ENCODE measurements at places on chromosomes 5 and 9.
A peak's percentile ranks its signal among the peaks of the same experiment; 100 is the strongest.

GRCh38 chr5:144198386-144198785, 27.7 kb downstream of the KCTD16 start:
- H3K27ac ChIP-seq: no peak overlapping the region
- DNase-seq: no peak
- no peaks in the 10 kb centered on the region for H3K27me3 ChIP-seq
- no peaks in the 10 kb centered on the region for H3K4me1 ChIP-seq
- H3K4me3 ChIP-seq: no peak overlapping the region

DNA sequence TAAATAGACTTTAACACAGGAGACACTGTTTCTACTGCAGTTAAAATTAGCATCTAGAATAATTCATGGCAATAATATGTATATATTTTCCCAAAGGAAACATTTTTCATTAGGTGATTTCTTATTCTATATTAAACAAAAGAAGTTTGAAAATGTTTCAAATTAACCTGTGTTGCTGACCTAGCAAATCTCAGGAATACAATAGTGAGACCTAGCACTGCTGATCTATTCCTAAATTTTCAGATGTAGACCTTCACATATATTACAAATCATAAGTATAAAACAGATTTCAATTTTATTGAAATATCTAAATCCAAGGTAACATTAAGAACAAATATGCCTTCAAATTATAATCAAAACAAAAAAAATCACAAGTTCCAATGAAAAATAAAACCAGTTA, 15.1 kb downstream of the LMBRD2 start:
- H3K4me1 ChIP-seq: no peaks in the 10 kb centered on the region
- no peak for DNase-seq
- H3K36me3 ChIP-seq: peaks cover 1% of the 10 kb centered on the region
- no peak overlapping the region for H3K27ac ChIP-seq
- no peak overlapping the region for H3K4me3 ChIP-seq

GRCh38 chr5:59346982-59347381, 546.5 kb downstream of the PDE4D start:
- no peaks in the 10 kb centered on the region for H3K27me3 ChIP-seq
- no peak overlapping the region for H3K27ac ChIP-seq
- H3K36me3 ChIP-seq: no peaks in the 10 kb centered on the region
- H3K4me1 ChIP-seq: no peaks in the 10 kb centered on the region

DNA sequence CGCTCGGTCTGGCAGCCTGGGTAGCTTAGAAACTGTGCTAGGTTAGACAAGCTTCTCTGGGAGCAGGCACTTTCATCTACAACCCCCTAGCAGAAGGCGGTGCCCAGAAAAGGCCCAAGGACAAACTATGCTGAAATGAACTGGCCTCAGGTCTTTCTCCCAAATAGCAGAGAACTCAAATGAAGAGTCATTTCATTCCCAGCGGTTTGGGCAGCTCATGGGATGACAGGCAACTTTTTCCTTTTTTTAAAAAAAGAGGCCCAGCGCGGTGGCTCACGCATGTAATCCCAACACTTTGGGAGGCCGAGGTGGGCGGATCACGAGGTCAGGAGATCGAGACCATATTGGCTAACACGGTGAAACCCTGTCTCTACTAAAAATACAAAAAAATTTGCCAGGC, 2.5 kb downstream of the RAPGEF1 start:
- no peak for DNase-seq
- H3K36me3 ChIP-seq: no peaks in the 10 kb centered on the region
- H3K4me1 ChIP-seq: peaks cover 68% of the 10 kb centered on the region
- H3K4me3 ChIP-seq: peak overlapping the region; percentile 27

DNA sequence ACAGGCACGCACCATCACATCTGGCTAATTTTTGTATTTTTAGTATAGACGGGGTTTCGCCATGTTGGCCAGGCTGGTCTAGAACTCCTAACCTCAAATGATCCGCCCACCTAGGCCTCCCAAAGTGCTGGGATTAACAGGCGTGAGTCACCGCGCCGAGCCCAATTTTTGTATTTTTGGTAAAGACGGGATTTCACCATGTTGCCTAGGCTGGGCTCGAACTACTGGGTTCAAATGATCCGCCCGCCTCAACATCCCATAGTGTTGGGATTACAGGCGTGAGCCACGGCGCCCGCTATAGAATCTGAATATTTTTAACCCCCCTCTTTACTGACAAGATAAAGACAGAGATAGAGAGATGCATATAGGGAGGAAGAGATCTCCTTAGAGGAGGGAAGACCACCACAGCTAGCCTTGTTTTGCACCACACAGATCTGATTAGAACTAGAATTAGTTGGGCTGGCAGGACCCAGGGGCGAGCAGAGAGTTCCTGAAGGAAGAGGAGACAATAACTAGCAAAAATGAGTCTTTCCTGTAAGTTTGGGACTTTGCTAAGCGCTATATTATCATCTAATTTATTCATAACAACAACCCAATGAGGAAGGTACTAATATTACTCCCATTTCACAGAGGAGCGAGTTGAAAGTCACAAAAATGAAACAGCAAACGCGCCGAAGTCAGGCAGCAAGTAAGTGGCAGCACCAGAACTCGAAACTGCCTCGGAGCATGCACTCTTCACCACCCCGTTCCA, 1.5 kb upstream of the ANKHD1 start:
- H3K27ac ChIP-seq: peak overlapping the region; percentile 90
- peaks cover 4% of the 10 kb centered on the region for H3K36me3 ChIP-seq
- DNase-seq: no peak
- no peaks in the 10 kb centered on the region for H3K27me3 ChIP-seq
- peaks cover 37% of the 10 kb centered on the region for H3K4me1 ChIP-seq

- no peak overlapping the region for H3K4me3 ChIP-seq
- no peaks in the 10 kb centered on the region for H3K36me3 ChIP-seq
- no peaks in the 10 kb centered on the region for H3K4me1 ChIP-seq
- H3K27ac ChIP-seq: no peak overlapping the region
- no peaks in the 10 kb centered on the region for H3K27me3 ChIP-seq
Measured at GRCh38 chr5:87242242-87242641, 25.4 kb upstream of the RASA1 start.

DNA sequence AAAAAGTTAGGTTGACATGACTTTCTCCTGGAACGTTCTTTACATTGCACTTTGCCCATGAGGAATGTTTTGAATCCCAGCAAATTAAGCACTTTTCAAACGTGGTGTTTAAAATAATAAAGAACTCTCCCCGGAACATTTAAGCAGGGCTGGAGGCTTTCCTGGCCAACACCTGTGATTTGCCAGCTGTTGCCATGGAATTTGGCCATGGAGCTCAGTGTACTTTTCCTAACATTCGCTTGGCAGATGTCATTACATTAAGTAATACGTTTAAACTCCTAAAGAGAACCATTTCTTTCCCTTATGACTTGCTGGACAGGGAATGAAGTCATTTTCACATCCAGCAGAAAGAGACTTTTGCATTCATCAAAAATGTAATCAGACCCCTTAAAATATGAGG, 146.1 kb downstream of the GAS1 start:
- H3K27ac ChIP-seq: no peak overlapping the region
- no peaks in the 10 kb centered on the region for H3K36me3 ChIP-seq
- no peaks in the 10 kb centered on the region for H3K4me1 ChIP-seq

GRCh38 chr5:61586096-61587084, 254.3 kb downstream of the ZSWIM6 start:
- peaks cover 4% of the 10 kb centered on the region for H3K27me3 ChIP-seq
- no peaks in the 10 kb centered on the region for H3K36me3 ChIP-seq
- H3K27ac ChIP-seq: no peak overlapping the region
- no peak for DNase-seq

DNA sequence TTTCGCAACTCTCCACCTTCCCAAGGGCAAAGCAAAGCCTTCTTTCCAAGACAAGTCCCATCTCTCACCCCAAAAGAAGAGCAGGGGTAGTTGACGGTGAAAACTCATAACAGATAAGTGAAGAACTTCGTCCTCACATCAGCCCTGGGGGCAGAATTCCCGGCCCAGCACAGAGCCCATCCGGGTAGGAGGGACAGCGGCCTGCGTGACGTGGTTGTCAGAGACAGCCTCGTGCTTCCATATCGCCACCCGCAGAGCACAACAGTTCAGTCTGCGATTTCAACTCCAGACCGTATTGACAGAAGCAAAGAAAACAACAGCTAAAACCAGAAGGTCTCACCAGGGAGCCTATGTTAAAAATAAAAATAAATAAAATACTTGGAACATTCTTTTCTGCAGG, 273.2 kb downstream of the SYK start:
- DNase-seq: no peak
- no peaks in the 10 kb centered on the region for H3K27me3 ChIP-seq
- H3K4me1 ChIP-seq: peaks cover 9% of the 10 kb centered on the region
- no peak overlapping the region for H3K27ac ChIP-seq
- H3K36me3 ChIP-seq: no peaks in the 10 kb centered on the region
- H3K4me3 ChIP-seq: no peak overlapping the region

DNA sequence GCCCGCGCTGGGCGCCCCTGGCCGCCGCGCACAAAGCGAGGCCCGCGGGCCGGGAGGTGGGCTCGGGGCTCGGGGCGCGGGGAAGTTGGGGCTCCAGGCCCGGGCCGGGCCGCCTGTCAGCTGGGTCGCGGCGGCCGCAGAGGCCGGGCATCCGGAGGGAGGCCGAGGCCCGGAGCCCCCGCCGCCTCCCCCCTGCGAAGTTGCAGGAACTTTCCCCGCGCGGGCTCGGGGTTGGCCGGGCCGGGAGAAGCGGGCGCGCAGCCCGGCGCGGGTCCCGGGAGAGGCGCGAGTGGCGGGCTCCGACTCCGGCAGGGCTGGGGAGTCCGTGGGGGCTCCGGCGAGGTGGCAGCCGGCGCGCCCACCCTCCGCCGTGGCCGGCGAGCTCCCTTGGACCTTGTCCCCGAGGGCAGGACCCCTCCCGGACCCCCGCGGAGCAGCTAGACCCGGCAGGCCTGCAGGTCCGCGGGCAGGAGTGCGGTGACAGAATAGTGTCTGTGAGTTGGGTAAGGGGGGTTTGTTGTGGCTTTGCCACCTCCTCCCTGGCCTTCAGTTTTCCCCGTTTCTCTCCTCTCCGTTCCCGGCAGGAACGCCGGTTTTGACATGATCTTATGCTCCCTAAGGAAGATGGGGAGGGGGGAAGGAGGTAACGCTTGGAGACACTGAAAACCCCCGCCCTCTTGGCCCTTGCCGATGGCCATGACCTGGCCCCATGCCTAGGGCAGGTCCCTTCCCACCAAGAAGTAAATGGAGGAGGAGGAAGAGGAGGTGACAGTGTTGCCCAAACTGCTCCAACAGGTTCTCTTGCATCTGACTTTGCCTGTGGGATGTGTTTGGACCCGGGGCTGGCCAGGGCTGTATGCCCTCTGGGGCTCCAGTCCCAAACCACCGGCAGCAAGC, 942 bp downstream of the PHF2 start:
- DNase-seq: no peak
- H3K4me3 ChIP-seq: peak overlapping the region; percentile 62
- H3K4me1 ChIP-seq: peaks cover 45% of the 10 kb centered on the region
- no peaks in the 10 kb centered on the region for H3K36me3 ChIP-seq
- no peaks in the 10 kb centered on the region for H3K27me3 ChIP-seq
- H3K27ac ChIP-seq: peak overlapping the region; percentile 45

DNA sequence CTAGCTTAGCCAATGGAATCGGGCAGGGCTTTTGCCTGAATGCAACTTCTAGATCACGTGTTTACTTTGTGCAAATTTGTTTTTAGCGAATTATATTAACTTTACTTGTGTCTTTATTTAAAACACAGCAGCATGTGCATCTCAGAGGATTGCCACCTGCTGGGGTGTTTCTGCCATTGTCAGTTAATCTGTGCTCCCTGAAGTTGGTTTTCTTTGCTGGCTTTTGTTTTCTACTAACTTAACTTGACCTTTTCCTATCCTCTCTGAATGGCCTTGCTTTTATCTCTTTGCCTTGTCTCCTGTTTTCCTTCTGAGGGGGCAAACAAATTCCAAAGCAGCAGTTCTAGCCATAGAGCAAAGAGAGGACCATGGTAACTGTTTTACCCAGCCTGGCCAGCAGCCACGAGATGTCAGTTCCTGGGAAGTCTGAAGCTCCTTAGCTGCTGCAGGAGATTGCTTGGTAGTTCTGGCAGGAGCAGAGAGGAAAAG, 67.6 kb downstream of the ARHGEF28 start:
- no peak overlapping the region for H3K4me3 ChIP-seq
- H3K36me3 ChIP-seq: no peaks in the 10 kb centered on the region
- no peaks in the 10 kb centered on the region for H3K4me1 ChIP-seq
- no peak overlapping the region for H3K27ac ChIP-seq
- H3K27me3 ChIP-seq: no peaks in the 10 kb centered on the region

GRCh38 chr5:154298065-154298464, 107.5 kb downstream of the GALNT10 start:
- H3K27ac ChIP-seq: no peak overlapping the region
- no peaks in the 10 kb centered on the region for H3K4me1 ChIP-seq
- DNase-seq: no peak
- no peak overlapping the region for H3K4me3 ChIP-seq

DNA sequence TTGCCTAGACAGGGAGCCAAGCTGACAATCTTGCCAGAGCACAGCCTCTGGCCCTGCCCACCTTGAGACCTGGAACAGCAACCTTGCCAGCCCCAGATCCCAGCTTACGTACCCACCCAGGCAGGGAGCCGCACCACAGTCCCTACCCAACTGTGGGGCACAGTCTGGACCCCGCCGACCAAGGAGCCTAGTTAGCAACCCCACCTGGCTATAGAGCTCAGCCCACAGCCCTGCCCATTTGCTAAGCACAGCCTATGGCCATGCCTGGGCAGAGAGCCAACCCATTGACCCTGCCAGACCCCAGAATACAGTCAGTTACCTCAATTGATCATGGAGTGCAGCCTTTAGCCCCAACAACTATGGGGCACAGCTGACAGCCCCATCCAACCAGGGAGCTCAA, 97.9 kb upstream of the SH3GL2 start:
- no peaks in the 10 kb centered on the region for H3K4me1 ChIP-seq
- H3K4me3 ChIP-seq: no peak overlapping the region
- no peaks in the 10 kb centered on the region for H3K36me3 ChIP-seq
- DNase-seq: no peak
- no peaks in the 10 kb centered on the region for H3K27me3 ChIP-seq

DNA sequence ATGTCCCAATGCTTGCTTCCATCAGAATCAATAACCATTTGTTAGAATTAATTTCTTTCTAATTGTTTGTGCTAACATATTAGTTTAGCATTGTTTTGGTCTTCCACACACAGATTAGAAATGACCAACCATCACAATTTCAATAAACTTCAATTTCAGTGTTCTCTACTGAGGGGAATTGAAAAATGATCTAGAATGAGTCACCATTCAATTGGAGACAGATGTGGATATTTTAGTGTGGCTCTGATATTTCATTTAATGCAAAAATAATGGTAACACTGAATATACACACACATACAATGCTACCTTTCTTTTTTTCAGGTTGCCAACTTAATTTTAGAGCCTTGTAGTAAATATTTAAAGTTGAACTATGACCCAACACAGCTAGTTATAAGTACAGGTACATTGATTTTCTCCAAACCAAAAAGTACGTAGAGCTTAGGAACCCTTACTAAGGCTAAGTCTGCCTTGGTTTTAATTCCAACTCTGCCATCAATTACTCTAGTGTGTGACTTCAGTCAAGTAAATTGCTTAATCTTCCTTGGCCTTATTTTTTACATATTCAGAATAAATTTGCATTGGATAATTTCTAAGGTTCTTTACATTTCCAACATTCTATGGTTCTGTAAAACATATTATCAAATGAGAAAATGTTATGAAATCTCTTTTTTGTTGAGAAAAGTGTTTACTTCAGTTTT, 143.9 kb downstream of the DMRTA1 start:
- no peak for DNase-seq
- H3K27me3 ChIP-seq: no peaks in the 10 kb centered on the region
- H3K36me3 ChIP-seq: no peaks in the 10 kb centered on the region
- no peak overlapping the region for H3K4me3 ChIP-seq

- DNase-seq: no peak
- no peaks in the 10 kb centered on the region for H3K36me3 ChIP-seq
- H3K27me3 ChIP-seq: no peaks in the 10 kb centered on the region
- no peaks in the 10 kb centered on the region for H3K4me1 ChIP-seq
Measured at GRCh38 chr5:72681781-72682180, 134.7 kb upstream of the TNPO1 start.

GRCh38 chr5:59722874-59723273, 170.7 kb downstream of the PDE4D start:
- no peaks in the 10 kb centered on the region for H3K36me3 ChIP-seq
- no peak overlapping the region for H3K4me3 ChIP-seq
- H3K4me1 ChIP-seq: no peaks in the 10 kb centered on the region
- no peak overlapping the region for H3K27ac ChIP-seq
- H3K27me3 ChIP-seq: no peaks in the 10 kb centered on the region
